Cerebellar nuclear complex (tissue), 1 donor: ENCODE measurements at places on chromosomes 6 and 20.

DNA sequence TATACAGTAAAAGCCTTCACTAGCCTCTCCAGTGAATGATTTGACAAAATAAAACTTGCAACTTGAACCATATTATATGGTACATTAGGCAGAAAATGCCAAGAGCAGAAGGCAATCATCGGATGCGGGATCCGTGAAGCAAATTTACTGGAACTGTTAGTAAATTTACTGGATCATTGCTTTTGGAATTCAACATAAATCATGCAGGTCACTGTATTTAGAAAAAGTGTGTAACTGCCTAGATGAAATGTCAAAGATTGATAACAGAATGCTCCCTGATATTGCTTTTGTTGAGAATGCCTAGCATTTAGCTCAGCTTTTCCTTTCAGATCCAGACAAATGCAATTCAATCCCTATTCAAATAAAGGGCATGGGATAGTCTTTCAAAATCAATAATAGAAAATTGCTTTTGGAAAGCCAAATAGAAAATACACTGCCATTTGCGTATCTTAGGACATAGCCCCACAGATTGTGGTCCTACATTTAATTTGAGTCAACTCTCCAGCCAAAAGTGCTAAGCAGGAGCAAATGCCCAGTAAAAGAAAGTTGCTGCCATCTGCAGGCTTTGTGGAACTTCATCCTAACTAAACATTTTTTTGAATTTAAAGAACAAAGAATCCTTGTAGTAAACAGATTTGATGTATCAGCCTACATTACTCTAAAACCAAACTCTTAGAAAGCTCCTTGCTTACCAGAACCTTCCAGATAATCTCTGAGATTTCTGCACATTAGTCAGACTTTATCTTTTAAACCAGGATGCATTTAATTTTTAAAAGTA, 109.5 kb upstream of the HSF2 start:
- no peak for DNase-seq

- DNase-seq: no peak
Measured at GRCh38 chr6:36029464-36029863, 1.9 kb downstream of the MAPK14 start.

DNA sequence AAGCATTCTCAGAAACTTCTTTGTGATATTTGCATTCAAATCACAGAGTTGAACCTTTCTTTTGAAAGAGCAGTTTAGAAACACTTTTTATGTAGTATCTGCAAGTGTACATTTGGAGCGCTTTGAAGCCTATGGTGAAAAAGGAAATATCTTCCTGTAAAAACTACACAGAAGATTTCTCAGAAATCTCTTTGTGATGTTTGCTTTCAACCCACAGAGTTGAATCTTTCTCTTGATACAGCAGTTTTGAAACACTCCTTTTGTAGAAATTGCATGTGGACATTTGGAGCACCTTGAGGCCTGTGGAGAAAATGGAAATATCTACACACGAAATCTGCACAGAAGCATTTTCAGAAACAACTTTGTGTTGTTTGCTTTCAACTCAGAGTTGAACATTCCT, 612.3 kb upstream of the ZNF337 start:
- no peak for DNase-seq

DNA sequence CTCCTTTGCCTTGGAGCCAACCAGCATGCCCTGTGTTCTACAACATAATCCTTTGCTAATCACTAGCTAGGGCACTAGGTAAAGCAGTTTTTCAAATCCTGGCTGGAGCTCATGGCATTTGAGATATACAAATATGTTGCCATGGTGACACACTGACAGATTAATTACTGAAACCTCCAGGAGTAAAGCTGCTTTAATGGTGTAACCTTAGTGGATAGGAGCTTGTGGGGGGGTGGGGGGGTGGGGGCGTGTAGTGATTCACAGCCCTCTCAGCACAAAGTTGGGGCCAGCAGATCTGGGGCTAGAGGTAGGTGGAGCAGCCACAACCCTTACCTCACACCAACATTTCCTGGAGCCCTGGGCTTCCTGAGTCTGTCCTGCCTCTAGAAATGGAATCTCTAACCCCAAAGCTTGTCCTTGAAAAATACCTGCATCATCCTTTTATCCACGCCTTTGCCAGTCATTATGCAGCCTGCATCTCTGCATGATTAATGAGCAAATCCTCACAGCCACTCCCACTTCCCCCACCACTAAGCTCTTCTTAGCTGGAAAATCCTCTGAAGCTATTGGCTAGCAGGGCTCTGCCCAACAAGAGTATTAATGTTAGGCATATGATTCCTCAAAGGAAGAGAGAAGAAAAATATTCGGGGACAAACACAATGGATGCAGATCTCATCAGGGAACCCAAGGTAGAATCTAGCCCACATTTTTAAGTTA, 84.5 kb upstream of the PRND start:
- no peak for DNase-seq

DNA sequence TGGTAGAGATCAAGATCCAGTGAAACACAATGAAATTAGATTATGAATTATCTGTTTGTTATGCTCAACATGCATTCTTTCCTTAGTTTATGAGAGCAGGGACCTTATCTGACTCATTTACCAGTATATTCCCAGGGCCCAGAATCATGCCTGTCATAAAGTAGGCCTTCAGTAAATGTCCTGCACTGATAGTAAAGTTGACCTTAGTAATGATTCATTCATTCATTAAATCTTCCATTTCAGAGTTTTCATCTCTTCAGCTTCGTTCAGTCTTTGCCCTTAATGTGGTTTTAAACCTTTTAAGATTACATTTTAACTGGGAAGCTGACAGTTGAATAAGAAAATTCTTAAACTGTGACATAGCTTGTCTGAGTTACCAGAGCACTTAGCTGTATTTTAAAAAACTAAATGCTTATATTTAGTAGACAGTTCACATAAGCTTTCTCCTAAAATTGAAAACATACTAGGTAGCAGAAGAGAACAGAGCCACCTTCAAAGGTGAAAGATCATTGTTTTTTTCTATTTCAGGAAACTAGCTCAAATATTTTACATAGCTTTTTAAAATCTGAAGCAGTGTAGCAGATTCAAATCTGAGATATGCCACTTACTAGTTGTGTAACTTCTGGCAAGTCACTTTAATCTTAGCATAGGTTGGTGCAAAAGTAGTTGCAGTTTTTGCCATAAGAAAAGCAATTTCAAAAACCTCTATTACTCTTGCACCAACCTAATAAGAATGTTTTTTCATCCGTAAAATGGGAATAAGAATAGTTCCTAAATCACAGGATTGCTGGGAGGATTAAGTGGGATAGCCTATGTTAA, 41.4 kb downstream of the MCM8 start:
- no peak for DNase-seq

GRCh38 chr6:52532457-52532856, 44.4 kb downstream of the TRAM2 start:
- no peak for DNase-seq

DNA sequence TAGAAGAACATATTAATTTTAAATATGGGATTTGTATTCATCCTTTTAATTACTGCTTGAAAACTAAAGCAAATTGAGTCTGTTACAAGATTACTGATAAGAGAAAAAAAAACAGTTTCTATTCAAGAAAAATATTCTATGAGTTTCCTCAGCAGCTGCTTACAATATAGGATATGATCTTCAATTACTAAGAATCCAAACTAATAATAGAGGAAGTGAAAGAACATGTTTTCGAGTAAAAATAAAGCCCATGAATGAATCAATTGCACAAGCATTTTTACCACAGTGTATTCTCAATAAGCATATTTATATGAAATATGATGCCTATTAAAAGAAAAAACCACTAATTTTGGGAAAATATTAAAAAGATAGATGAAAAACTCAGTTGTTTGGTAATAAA, 63.4 kb downstream of the AHI1 start:
- DNase-seq: no peak
